GM20000 (cell line): ENCODE measurements at places on chromosomes 3 and 15.

DNA sequence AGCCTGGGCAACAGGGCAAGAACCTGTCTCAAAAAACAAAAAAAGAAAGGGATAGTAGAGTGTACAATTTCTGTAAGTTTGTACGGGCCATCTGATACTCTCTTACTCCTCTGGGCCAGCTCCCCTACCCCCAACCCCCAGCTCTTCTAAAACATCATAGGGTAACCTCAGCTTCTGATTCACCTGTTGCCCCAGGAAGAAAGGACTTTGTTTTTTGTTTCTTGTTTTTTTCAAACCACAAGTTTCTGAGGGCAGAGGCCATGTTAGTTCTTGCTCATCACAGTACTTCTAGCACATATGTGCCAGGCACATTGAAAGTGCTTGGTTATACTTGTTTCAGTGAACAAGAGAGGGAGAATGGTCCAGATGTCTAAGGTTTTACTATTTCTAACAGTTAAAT, 20.2 kb downstream of the ATOSA start:
- DNase-seq: peak; percentile 4

- peak; percentile 70 for DNase-seq
These were observed 31.9 kb downstream of the SLMAP start for GRCh38 chr3:57787867-57788623.

DNA sequence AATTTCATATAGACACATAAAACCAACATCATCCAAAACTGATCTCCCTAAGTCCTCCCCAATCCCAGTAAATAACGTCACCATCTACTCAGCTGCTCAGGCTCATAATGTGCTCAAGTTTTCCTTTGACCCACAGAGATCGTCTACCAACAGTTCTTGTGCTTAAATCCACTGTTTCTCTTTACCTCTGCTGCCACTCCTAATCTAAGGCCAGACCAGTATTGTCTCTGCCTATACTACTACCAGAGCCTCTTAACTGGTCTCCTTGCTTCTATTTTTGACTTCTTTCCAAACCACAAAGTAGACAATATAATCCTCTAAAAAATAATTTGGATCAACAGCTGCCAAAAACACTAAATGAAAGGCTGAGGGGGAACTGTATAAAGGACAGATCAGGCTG, 65.3 kb downstream of the CLASP2 start:
- DNase-seq: no peak

- no peak for DNase-seq
These were observed 217.0 kb upstream of the LRIG1 start for GRCh38 chr3:66717806-66718205.

GRCh38 chr3:37999836-38000235, 9.2 kb downstream of the VILL start:
- no peak for DNase-seq

GRCh38 chr3:171972871-171973348, 66.5 kb upstream of the FNDC3B start:
- DNase-seq: no peak
